Pancreas (tissue), 10 donors: ENCODE measurements at places on chromosomes 12 and 14. TPM values are rescaled to one million over a fixed set of nuclear protein-coding genes. Genes with fewer than 3 reads are reported as not detected.

Gene TRHDE
- total RNA-seq, result 30.2 TPM

Gene BEGAIN
- 16.7 TPM for total RNA-seq

Gene MYH6
- total RNA-seq, result 0.16 TPM

Gene IFI27
- total RNA-seq, result 18.1 TPM

Gene ABCD2
- not detected for total RNA-seq

Gene CDKN1B
- total RNA-seq, result 12.8 TPM

Gene TEP1
- 26.6 TPM for total RNA-seq

Gene HOXC10
- total RNA-seq, result not detected

Gene NOP9
- 8.8 TPM for total RNA-seq

Gene PLA2G1B
- 12,528 TPM for total RNA-seq

Gene NPFF
- total RNA-seq, result not detected

Gene KHNYN
- 28.9 TPM for total RNA-seq

Gene FOXN4
- total RNA-seq, result not detected

Gene LRRK2
- 11.2 TPM for total RNA-seq

Gene POTEM
- total RNA-seq, result not detected

Gene GPD1
- total RNA-seq, result 0.97 TPM

Gene ANO4
- total RNA-seq, result 0.15 TPM

Gene GPR132
- total RNA-seq, result 1.2 TPM

Gene PLEKHG7
- 0.65 TPM for total RNA-seq

Gene TMPRSS12
- not detected for total RNA-seq

Gene DENR
- 20.9 TPM for total RNA-seq

Gene TC2N
- 111 TPM for total RNA-seq

Gene BATF
- total RNA-seq, result 0.58 TPM

Gene SLC7A8
- total RNA-seq, result 33.5 TPM

Gene LRIG3
- total RNA-seq, result 28.0 TPM

Gene ADSS1
- 5.3 TPM for total RNA-seq

Gene CNTN1
- total RNA-seq, result 1.4 TPM

Gene CHGA
- 30.3 TPM for total RNA-seq

Gene ASCL1
- 0.12 TPM for total RNA-seq

Gene MSRB3
- total RNA-seq, result 3.2 TPM

Gene PLEKHH1
- total RNA-seq, result 22.4 TPM

Gene ZFC3H1
- 17.6 TPM for total RNA-seq

Gene GLT8D2
- 3.1 TPM for total RNA-seq

Gene PARP11
- 8.2 TPM for total RNA-seq

Gene P2RX7
- total RNA-seq, result 2.7 TPM
